WTC11 (cell line): ENCODE measurements at places on chromosomes 2 and 18. TPM values are rescaled to one million over a fixed set of nuclear protein-coding genes. Genes with fewer than 3 reads are reported as not detected.
A peak's percentile ranks its signal among the peaks of the same experiment; 100 is the strongest.

Gene PAIP2B
- 19.3 to 22.4 TPM (median 22.2 TPM) in 3 replicates for total RNA-seq

Gene NUP35
- 39.5 to 47.2 TPM (median 40.4 TPM) in 3 replicates for total RNA-seq

Gene SULT6B1
- not detected in 3 replicates for total RNA-seq

- DNase-seq, result peak; percentile 19
Observed at GRCh38 chr18:8662560-8663255, 42.6 kb upstream of the MTCL1 start.

GRCh38 chr2:14330884-14331283, 301.6 kb upstream of the LRATD1 start:
- DNase-seq, result no peak

GRCh38 chr18:79092874-79093273, 23.7 kb downstream of the ATP9B start:
- no peak for DNase-seq

GRCh38 chr2:67877301-67877700, 185.5 kb downstream of the C1D start:
- DNase-seq, result peak; percentile 12

DNA sequence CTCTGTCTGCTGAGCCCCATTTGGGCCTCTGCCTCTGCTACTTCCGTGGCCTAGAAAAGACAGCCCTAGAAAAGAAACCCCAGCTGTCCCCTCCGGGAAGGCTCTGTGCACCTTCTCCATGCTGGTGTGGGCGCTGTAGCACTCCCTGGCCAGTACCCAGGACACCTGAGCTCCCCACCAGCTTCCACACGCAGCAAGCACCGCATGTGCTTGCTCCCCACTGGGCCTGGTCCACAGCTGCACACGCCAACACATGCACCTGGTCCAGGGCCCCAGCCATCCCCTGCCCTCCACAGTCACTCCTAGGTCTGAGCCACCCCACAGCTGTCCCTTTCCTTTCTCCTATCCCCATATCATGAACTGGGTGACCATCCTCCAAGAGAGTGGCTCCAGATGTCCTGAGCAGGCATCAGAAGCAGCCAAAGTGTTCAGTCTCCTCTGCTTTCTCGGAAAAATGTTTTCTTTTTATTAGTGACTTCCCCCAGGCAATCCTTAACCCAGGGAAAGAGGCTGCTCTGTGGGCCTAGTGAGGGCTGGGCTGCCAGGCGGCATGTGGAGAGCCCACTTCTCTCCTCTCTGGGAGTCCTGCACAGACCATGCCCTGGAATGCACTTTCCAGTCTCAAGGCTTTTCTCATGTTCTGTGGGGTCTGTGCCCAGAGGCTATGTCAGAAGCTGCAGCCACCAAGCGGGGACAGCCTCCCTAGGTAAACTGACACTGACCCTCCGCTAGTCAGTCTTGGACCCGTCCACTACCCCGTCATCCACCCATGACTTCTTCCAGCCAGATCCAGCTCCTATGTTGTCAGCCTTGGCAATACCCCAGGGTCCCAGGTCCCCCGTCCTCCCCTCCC, 133.7 kb downstream of the KLHL29 start:
- no peak for DNase-seq

DNA sequence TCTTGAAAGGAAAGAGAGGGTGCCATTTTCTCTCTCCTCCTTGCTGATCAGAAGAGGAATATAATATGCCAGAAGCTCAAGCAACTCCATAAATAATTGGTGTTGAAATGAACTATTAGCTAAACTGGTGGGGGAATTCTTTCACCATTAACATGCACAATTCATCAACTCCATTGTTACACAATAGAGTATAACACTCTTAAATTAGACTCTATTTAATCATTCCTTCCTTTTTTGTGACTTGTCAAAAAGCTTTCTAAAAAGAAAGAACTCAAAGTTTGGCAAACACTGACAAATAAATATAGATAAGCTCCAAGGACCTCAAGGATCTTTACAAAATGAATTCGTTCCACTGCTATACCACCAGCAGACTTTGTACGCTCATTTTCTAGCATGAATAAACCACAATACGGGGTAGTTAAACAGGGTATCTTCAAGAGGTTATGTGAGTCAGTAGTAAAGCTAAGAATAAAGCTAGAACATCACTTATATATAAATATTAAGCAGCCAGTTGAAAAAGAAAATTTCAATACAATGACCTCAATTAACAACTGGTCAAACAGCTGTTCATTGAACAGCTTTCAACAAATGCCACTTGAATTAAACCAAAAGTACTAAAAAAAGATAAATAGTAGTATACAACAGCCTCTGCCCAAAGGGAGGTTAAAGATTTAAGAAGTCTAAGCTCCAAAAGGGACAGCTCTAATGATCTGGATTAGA, 6.4 kb downstream of the TRAK2 start:
- no peak for DNase-seq
